ENCODE measurements at places on chromosomes 7 and 10.
A peak's percentile ranks its signal among the peaks of the same experiment; 100 is the strongest.

DNA sequence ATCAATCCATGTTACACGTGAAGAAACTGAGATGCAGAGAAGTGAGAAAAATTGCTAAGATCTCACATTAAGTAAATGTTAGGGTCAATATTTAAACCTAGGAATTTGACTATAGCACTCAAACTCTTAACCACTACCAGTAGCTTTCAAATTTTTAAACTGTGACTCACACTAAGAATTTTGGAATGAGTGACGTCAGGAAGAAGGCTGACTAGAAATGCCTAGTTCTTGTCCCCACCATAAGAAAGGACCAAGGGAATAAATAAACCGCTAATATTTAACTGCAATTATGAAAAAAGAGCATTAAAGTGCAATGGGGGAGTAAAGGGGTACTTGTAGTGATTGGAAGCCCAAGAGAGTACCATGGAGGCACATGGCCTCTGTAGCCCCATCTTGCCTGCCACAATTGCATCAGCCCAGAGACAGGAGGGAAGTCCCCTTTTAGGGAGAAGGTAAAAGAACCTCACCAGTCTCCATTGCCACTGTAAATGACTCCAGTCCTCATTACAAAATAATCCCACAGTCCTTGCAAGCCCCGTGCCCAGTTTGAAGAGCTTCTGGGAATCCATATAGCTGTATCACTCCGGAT, 3.5 kb upstream of the AKR1B1 start:
- no peak for DNase-seq

DNA sequence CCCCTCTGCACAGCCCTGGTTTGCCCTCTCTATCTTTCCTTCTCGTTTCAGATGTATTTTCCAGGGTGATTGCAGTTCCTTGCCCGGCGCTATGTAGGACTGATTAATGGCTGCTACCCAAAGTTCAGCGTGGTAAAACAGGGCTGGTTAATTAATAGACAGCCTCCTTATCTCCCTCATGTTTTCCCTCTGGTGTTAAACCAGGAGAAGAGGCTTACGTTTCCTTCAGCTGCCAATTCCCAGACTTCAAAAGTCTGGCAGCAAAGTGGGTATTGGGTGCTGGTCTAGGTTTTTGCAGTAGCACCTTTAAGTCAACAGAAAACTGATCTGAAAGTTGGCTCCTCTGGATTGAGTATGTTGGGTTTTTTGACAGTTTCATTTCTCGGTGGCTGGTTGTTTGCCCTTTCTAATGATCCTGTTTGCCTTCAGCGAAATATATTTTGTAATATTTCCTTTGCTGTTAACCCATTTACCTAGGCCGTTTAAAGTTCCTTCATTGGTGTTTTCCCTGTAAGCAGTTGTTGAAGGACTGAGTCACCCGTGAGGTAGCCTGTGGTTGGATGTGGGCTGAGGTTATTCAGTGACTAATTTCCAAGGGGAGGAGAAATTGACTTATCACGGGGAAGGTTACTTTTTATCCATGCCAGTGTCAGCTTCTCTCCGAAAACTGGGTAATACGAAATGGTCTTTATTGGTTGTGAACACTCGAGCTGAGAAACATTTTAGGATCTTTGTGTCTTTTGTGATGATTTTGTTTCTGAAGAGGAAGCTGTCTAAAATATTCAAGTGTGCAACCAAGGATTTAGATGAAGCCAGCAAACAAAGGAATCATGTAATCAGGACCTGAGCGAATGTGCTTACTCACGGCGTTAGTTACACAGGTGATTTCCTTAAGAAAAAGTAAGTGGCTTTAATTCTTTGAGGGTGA, 257.2 kb downstream of the KIAA1217 start:
- no peak for DNase-seq

DNA sequence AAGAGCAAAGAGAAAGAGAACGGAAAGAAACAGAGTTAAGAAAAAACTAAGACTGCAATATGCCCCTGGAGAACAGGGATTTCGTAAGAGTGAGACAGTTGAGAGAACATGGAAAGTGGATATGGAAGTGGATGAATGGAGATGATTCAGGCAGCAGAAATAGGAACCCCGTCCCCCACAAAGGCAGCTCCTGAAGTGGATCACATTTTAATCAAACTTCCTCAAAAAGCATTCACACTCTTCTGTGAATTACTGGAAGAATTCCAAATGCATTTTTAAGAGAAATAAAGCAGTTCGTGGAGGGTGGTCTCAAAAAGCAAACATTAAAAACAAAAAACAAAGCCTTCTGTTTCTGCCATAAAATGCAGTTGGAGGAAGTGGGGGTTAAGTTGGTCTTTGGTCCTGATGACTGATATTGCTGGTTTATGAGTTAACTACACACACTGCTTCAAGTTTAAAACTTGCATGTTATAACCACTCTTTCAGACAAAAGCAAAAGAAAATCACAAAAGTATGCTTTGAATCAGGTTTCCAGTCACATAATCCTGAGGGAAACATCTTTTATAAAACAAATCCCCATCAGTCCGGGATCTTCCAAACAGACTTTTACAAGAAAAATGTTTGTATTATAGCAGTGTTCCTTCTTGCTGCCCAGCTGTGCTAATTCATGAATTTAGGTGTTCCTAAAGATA, 214.3 kb downstream of the FANK1 start:
- DNase-seq, result no peak

GRCh38 chr10:13956826-13957225, 370.1 kb downstream of the PRPF18 start:
- DNase-seq, result no peak

DNA sequence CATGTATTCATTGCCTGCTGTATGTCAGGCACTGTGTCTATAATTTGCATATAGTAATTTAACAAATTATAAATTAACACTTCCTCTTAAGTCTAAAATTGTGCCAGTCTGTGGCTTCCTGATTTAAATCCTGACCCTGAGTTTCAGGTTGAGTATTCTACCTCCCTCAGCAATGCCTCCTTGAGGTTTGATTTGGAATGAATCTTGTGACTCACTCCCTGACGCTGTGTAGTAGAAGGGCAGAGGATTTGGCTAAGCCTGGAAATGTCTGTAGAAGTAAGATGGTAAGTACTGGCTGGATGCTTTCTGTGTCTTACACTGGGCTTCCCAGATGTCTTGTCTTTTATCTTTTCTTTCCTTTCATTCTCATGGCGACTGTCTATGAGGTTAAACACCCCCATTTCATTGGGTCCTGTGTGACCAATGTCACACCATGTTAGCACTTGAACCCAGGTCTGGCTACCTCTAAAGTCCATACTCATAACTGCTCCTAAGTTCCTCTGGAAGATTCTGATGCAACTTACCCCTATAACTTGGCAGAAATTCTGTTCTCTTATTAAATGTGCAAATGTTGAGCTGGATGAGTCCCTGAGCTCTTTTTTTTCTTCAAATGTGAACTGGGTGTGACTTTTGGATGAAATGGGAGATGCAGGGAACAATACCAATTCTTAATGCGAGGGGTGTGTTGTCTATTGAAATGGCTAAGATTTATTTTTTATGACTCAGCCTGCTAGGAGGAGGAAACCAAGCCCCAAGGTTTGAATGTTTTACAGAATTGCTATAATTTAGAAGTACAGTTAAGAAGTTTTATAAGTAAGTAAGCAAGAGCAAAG, 48.5 kb downstream of the PLCE1 start:
- DNase-seq, result no peak

- DNase-seq, result peak; percentile 43
Measured at GRCh38 chr10:97791824-97792721, 20.3 kb upstream of the SFRP5 start.

Measured in stimulated activated CD8-positive, alpha-beta memory T cell treated with anti-CD3 and anti-CD28 coated beads, Interleukin-4, amount 100 ng/mL, for 1 hour (primary cell).